Esophagus squamous epithelium (tissue), 5 donors: ENCODE measurements at places on chromosomes 2 and 18.

DNA sequence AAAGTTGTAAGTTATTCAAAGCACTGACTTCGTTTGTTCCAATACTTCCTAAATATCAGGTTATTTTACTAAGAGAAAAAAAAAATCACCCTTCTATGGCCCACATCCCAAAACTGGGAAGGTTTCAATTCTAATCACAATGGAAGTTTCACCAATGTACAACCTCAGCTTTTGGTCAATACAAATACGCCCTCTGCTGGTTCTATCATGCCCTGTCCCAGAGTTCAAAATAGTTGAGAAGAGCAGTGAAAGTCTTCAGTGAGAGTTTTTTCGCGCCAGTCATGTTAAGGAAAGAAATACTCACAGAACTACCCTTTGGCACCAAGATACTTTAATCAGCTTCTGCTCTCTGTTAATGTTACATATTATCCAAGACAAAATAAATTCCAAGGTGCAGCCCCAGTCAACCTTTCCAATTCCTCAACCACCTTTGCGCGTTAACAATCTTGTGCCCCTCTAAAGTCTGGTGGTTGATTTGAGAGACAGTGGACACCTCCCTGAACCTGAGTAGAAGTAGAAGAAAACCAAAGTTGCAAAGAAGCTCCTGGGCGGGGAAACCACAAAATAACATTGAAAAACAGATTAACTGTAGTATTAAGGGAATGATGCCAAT is 59.9 kb downstream of the SUMO1 start:
- no peak for DNase-seq

GRCh38 chr2:126888046-126888445 is 10.6 kb upstream of the TEX51 start:
- no peak for DNase-seq

DNA sequence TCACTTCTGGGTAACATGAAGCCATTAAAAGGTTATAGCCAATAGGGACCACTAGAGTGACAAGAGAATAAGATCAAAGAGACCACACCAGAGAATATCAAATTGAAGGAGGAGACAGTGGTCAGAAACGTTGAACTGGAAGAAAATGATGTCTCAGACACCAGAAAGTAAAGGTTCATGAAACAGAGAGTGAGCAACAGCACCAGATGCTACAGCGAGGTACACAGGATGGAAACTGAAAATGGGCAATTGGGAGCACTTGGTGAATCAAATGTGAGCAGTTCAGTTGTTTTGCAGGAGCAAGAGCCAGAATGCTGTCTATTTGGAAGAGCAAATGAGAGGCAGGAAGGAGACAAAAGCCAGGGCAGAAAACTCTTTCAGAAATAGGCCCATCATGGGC is 162.6 kb downstream of the SS18 start:
- DNase-seq = no peak

GRCh38 chr2:96109931-96110511 is 6.3 kb downstream of the ADRA2B start:
- no peak for DNase-seq

GRCh38 chr18:55458456-55459203 is 129.4 kb downstream of the TCF4 start:
- DNase-seq = no peak

DNA sequence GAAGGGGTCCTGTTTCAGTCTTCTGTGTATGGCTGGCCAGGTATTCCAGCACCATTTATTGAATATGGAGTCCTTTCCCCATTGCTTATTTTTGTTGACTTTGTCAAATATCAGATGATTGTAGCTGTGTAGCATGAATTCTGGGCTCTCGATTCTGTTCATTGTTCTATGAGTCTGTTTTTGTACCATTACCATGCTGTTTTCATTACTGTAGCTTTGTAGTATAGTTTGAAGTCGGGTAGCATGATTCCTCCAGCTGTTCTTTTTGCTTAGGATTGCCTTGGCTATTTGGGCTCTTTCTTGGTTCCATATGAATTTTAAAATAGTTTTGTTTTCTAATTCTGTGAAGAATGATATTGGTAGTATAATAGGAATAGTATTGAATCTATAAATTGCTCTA is 6.0 kb downstream of the SH3YL1 start:
- DNase-seq = no peak

DNA sequence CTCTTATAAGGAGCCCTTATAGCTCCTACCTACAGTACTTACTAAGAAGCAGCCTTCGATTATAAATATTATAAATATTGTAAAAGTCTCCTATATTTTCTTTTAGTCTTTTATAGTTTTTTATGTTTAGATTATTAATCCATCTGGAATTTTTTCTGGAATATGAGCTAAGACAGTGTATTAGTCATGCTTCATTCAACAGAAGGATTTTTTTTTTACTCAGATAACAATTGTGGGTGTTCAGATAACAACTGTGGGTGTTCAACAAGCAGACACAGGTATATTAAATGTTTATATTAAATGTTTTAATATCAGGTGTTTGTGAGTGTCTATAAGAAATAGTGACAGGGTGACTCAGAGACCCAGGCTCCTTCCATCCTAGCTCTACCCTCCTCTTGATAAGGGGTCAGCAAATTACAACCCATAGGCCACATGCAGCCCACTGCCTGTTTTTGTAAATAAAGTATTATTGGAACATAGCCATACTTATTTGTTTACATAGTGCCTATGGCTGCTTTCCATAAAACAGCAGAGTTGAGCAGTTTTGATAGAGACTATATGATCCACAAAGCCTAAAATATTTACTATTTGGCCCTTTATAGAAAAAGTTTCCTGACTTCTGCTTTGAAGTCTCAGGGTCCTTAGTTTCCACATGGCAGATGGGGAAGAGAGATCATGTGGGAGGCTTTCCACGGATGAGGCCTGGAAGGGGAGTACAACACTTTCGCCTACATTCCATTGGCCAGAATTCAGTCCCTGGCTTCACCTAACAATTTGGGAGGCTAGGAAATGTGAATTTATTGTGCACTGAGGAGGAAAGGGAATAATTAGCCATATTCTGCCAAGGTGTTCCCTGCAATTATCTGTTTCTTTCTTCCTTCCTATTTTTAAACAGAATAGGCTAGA is 4.3 kb upstream of the SPATS2L start:
- DNase-seq = no peak

DNA sequence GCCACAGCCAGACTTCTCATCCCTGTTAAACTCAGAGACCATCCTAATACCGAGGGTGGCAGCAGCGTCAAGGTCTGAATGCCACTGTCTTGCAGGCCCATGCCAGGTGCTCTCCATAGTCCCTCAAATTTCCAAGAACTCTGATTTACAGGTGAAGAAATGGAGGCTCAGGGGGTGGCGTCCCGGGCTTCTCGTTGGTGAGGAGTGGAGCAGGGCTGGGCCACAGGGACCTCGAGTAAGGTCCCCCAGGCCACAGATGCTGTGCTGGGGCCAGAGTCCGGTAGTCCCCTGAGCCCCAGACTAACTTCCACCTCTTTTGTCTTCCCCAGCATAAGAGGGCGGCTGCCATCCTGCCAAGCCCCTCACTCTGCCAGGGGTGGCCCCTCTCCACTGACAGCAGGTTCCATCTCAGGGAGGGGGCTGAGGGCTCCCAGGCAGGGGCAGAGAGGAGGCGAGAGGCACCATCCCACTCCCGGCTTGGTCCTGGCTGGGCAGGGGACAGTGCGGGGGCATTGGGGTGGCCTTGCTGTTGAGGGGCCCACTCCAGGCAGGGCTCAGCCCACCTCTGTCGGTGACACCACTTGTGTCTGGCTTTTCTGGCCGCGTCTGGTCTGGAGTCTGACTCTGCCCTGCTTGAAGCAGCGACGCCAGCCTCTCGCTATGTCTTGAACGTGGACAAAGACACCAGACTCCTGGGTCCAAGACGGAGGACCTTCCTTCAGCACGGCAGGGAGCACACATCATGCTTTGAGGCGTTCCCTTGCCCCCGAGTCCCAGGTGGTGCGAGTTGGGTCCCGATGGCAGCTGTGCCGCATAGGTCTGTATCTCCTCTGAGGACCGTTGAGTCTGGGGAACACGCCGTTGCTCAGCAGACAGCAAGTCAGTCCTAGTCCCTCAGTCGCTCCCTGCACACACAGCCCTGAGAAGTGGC is 15.9 kb upstream of the KLHL30 start:
- no peak for DNase-seq

DNA sequence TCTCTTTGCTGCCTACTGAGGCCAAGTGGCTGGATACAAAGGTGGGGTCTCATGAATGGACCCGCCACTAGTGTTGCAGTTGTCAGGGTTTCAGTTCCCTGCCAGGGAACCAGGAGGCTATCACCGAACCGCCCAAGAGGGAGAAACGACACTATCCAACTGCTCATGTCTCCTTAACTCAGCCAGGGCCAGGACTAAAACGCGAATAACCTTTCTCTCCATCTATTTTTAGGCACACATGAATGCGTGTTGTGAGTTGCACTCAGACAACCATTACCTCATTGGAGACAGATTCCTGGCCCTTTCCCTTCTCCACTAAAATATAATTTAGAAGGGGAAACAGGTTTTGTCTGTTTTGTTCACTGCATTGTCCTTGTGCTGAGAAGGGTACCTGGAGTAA is 559.5 kb downstream of the SOCS6 start:
- no peak for DNase-seq

GRCh38 chr18:6785001-6785400 is 55.5 kb downstream of the ARHGAP28 start:
- no peak for DNase-seq

DNA sequence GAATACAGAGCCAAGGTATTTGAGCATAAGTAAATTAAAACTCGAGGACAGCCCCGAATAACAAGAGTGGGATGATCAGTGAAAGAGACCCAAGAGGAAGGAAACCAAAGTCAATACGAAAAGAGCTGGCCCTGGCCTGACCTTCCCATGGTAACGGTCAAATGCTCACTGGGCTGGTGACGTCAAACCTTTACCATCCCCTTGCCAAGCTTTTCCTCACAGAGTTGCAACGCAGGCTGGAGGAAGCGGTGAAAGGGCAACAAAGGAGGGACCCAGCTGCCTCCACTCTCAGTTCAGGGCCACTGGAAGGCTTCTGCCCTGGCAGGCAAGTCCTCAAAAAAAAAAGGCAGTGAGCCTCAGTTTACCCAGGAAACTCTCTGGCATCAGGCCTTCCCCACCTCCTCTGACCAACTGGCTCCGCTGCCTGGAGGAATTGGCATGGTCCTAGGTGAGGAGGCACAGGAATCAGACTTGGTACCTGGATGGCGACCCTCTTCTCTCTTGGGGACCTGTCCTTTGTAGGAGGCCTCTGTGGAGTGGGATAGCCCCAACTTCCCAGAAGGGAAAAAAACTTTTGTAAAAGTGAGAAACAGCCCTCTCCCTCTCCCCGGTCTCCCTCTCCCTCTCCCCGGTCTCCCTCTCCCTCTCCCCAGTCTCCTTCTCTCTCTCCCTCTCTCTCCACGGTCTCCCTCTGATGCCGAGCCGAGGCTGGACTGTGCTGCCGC is 212.4 kb downstream of the ANAPC1 start:
- DNase-seq = no peak

DNA sequence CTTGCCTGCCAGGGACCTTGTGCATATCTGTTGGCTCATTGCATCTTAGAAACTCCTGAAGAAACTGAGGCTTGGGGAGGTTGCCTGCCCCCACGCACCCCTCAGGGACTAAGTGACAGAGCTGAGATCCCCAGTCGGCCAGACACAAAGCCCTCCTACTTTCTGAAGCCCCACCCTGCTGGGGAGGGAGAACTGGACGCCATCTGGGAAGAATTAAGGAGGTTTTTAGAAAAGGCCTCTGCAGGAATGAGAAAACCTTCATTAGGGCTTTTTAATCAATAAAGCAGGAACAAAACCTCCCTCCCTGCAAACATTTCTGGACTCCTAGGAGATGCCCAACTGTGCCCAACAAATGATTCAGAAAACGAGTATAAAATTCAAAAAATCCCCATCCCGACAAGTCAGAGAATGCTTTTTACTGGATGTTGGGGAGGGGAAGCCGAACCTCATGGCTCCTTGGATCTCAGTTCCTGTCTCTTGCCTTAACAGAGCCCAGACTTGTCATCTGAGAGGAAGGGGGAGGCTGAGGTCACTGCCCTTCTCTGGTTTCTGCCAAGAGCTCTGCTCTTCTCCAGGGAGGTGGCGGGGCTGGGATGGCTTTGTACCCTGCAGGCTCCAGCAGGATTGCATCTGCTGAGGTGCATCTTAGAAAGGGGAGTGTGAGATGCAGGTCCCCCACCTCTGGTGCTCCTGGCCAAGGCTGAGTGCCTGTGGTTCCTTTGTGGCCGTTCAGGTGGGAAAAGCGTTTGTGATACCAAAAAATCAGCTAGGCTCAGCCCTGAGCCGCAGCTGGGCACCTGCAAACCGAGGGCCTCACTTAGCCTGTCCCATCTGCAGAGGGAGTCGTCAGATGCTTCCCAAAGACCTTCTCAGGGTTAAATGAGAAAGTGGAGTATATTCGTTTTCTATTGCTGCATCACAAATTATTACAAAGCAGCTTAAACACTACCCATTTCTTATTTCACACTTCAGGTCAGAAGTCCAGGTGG is 142.4 kb downstream of the ZFP36L2 start:
- DNase-seq = no peak

DNA sequence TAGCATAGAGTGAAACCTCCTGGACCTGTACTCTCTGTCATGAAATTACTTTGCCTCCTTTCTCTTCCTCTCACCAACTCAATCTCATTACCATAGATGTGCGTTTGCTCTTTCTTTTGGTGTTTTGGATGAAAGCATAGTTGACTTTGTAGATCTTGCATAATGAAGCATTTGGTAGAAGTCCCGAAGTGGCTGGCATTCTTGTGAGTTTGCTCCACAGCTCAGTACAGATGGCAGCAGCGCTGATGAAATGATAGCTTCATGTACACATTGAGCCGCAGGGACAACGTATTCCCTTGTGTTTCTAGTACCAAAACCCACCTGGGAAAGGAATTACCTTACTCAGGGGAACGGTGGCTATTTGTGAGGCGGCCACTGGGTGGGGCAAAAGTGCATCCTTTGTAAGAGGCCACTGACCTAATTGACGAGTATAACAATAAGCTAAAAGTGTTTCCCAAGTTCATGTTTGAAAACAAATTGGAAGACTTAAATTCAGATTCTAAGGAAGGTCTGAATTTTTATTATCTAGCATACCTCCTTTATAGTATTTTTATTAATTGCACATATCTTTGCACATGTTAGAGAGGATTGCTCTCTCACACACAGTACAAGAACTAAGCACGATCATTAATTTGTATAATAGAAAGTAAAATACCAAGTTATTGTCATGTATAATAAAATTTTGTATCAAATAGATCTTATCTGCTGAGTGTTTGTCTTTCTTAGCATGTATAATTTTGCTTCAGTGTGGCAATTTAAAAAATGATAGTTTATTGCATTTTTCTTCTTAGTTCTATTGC is 25.4 kb upstream of the CDH7 start:
- DNase-seq = no peak

- DNase-seq = no peak
Measured at GRCh38 chr2:86768189-86768949, 22.3 kb downstream of the CD8A start.

DNA sequence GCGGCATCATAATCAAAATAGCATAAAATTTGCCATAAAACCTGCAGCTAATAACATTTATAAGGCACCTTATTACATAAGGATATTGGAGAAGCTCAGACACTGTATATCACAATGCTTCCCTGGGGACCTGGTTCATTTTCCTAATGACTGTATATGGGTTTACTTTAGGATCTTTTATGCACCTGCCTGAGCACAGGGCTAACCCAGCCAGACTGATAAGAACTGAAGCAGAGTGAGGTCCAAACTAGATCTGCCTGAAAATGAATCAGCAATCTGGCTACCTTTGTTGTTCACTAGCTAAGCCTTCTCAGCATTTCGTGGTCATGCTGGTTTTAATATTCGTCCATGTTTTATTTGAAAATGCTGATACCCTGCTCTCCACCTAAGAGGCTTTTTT is 1922.3 kb upstream of the CELF4 start:
- DNase-seq = no peak
